ENCODE measurements at places on chromosomes 16 and 17.

DNA sequence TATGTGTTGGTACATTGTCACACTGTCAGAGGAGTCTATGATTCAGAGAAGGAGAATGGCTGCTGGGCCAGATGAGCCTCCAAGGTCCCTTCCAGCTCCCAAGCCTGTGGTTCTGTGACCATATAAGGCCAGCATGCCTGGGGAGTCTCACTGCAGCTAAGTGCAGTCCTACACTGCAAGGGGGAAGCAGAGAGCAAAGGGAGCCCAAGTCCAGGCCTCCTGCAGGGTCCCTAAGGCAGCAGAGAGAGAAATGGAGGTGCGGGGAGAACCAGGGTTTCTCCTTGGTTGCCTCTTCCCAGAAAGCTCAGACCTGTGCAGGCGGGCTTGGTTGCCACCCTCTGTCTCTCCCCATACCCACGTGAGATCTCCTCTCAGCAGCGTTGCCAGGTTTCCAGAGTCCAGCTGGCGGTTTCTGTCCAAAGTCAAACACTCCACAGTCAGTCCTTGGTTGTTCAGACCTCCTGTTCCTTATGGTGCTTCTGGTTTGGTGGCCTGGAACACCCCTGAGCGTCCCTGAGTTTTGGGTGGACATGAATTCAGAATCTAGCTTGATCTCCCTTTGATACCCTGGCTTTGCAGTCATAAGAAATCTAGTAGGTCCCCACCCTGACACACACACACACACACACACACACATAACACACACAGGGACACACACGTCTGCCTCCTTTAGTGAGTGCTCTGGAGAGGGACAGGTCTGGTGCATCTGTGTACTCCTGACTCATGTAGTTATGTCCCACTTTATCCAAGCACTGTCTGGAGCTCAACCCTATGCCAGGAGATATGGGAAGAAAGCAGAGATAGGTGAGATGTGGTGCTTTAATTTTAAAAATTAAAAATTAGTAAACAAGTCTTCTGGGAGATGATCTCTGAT lies 78.8 kb downstream of the GNAO1 start:
- no peak for DNase-seq

GRCh38 chr16:53121661-53122060 lies 66.9 kb downstream of the CHD9 start:
- DNase-seq = no peak

DNA sequence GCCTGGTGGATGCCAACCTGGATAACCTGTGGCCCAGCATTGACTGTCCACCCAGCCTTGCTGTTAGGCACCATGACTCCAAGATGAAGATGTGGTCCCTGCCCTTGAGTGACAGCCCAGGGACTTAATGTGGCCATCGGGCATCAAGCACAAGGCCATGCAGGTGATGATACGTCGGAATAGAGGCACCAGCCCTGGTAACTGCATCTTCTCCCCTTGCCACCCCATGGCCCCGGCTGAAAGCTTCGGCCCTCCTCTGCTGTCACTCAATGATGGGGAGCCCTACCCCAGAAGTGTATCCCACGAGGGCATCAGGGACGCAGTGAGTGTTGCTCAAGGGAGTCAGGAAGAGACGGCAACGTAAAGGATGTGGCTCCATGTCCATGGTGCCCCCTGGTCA lies 2.0 kb downstream of the NT5C start:
- DNase-seq = no peak

DNA sequence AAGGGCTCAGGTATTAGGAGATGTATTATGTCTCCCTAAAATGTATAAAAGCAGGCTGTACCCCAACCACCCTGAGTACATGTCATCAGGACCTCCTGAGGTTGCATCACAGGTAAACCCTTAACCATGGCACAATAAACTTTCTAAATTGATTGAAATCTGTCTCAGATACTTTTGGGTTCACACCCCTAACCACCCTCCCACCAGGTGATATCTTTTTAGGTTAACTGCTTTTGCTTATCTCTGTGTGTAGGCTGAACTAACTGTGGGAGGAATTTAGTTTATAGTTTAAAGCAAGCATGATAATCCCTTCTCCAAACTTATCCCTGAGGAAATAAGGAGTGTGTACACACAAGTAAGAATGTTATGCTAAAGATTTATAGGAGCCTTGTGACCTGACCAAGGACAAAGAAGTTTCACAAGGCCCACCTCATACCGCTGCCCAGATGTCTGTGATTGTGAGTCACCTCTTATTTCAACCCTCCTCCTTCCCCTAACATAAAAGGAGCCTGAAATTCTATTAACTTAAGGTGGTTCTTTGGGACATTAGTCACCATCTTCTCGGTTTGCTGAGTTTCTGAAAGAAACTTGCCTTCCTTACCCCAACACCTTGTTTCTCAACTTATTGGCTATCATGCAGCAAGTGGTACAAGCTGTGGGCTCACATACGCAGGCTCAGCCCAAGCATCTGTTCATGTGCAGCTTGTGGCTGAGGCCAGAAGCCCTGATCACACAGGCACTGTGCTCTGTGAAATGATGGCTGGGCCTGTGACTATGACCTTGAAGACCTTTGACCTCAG lies 11.3 kb downstream of the PRSS22 start:
- peak; percentile 83 for DNase-seq

- no peak for DNase-seq
These were observed 313.0 kb downstream of the SEC14L1 start for GRCh38 chr17:77453613-77454241.

DNA sequence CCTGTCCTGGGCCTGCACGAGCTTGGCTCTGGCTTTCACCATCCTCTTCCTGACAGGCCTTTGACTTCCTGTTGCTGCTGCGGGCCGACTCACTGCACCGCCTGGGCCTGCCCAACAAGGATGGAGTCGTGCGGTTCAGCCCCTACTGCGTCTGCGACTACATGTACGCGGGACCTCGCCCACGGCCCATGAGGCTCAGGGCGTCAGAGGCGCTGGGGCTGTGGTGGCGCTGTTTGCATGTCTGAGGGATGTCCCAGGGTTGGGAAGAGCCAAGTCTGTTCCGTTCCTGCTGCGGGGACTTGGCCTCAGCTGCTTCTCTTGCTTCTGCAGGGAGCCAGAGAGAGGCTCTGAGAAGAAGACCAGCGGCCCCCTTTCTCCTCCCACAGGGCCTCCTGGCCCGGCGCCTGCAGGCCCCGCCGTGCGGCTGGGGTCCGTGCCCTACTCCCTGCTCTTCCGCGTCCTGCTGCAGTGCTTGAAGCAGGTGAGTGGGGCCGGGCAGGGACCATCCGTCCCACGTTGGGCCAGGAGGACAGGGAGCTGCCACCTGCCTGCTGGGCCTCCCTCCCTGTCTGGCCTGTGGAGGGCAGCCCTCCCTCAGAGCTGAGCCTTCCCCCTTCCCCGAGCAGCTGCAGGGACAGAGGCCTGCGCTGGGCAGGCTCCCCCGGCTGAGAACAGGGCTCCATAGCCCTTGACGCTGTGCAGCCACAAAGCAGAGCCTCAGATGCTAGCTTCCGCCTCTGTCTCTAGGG lies 23.8 kb downstream of the TSC2 start:
- DNase-seq = no peak

- no peak for DNase-seq
These were observed 119.8 kb downstream of the CCT6B start for GRCh38 chr17:34841467-34841866.

GRCh38 chr16:89898201-89898967 lies 20.3 kb upstream of the MC1R start:
- no peak for DNase-seq

DNA sequence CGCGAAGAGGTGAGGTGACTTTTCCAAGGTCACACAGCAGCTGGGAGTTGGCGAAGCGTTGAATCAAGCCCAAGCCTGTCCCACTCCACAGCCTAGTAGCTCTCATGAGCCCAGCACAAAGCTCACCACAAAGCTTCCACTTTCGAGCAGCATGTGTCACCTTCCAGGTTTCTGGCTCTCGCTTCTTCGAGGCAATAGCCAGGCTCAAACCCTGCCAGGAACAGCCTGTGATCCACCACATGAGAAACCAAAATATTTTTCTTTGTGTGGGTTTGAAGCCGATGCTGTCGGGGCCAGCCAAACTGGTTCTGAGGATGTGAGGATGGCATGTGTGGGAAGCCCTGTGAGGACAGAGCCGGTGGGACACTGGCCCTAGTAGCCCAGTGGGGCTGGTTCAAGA lies 68.1 kb downstream of the COG7 start:
- no peak for DNase-seq

DNA sequence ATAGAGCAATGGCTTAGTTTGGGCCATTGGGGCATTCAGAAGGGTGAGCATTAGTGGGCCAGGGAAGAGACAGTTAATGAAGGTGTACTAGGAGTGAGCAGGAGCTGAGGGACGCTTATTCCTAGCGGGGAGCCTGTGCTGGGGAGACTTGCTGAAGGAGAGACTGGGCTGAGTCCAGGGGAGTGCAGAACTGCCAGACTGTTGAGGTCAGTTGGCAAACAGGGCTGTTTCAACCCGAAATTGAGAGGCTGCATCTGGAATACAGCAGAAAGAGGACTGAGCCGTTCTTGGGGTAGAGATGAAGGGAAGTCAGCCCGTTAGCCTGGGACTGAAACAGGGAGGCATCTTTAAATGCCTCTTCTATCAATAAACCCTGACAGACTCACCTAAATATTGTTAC lies 33.2 kb downstream of the MAP2K6 start:
- DNase-seq = no peak

DNA sequence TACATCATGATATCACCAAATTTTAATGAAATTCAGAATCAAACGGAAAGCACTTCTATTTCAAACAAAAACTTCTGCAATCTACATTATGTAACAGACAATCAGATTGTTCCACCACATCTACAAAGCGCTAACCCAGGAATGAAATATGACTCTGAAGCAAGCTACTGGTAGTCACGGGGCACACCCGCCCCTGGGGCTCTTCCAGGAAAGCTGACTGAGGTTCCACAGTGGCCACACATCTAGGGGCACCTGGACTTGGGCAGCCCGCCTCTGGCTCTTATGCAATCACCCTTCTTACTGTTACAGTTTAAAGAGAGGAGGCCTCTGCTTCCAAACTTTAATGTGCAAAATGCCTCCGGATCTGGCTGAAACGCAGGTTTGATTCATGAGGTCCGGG lies 27.5 kb downstream of the ZCCHC14 start:
- peak; percentile 80 for DNase-seq

- no peak for DNase-seq
These were observed 43.2 kb upstream of the SCNN1B start for GRCh38 chr16:23258919-23259237.

DNA sequence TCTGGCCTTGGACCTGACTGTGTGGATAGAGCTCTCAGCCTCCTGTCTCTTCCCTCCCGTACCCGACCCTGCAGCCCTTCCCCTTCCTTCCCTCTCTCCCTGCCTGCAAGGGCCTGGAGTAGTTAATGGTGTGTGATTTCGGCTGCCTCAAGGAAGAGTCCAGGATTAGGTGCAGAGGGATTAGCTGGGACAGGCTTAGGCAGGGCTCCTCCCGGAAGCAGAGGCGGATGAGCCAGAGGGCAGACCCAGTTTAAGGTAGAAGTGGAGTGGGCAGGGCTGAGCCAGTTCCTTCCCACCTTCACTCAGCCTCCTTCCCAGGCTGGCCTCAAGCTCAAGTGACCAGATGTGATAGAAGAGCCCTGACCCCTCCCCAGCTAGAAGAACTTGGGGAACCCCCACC lies 16.8 kb downstream of the GUCY2D start:
- no peak for DNase-seq

DNA sequence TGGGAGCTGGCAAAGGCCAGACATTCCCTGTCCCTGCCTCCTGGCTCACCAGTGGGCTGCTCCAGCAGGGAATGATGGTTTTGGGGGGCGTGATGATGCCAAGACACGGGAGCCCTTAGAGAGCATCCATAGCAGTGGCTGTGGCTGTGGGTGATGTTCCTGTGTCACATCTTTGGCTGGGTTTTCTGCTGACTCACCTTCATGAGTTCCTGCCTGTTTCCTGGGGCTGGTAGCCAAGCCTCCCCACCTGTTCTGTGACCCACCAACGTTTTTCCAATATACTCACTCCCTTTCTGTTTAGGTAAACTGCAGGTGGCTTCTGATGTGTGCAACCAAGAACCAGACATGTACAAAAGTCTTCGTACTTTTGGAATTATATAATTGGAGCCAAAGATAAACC lies 16.5 kb upstream of the NF1 start:
- DNase-seq = no peak

DNA sequence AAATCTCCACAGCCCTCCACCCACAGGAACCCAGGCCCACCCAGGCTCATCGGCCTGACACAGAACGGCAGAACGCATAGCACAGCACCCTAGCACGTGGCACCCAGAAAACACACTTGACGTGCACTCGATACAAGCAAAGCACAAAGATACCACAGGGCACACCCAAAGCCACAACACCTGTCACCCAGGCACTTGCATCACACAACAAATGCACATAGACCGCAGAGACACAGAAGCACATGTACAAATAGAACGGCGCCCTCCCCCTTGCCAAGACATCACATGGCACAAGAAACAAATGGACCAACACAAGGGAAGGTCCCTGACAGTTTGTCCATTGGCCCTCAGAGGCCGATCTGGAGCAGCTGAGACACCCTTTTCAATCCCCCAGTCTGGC lies 147.7 kb upstream of the WSCD1 start:
- no peak for DNase-seq

DNA sequence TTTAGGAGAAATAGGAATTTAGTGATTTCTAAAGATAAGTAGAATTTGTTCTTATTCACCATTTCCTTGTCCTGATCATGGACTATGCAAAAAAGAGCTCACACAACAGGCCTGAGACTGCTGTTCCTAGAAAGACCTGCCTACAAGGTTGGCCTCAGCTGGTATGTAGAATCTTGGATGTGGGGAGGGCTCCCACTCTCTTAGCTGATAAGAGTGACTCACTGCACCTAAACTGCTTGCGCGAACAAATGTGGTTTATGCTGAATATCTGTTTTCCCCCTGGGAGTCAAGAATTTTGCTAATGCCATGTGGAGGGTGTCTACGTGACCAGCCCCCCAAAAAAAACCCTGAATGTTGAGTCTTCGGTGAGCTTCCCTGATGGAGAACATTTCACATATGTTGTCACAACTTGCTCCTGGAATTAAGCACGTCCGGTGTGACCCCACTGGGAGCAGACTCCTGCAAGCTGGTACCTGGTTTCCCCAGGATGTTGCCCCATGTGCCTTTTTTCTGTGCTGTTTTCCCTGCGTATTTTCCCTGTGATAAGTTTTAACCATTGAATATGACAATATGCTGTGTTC lies 68.8 kb upstream of the HSBP1 start:
- no peak for DNase-seq

DNA sequence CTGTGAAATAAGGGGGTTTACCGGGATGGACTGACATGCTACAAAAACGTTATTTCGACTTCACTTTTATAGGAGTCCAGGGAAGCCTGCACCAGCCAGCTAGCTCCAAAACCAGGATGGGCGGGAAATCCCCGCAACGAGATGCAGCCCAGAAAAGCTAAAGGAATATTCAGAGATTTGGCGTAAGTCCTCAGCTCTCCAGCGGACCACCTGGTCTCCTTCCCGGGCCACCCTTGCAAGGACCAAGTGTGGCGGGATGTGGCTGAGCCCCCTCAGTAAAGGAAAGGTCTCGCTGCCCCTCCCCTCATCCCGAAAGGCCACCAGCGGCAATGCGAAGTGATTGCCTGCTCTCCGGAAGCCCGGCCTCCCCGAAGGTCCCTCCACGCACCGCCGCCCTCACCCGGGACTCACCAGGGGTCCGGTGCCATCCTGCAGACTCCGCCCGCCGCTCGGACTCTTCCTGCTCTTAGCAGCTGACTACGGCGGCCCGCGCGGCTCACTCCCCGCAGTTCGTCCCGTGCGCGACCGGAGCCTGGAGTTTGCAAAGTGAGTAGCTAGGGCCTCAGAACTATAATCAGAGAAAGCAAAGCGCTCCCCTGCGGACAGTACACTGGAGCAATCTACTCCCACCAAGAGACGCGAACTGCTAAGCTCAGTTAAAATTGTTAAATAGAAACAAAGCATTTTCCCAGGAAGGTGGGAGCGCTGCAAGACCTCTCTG lies at the start of gene STX8:
TSS of gene STX8 (minus strand) at position 440 of the 721 bp plus-strand sequence. CDS start at position 428, 12 bp downstream.
- peak; percentile 52 for DNase-seq
